ENCODE measurements at places on chromosomes 2 and 18.
A peak's percentile ranks its signal among the peaks of the same experiment; 100 is the strongest.

DNA sequence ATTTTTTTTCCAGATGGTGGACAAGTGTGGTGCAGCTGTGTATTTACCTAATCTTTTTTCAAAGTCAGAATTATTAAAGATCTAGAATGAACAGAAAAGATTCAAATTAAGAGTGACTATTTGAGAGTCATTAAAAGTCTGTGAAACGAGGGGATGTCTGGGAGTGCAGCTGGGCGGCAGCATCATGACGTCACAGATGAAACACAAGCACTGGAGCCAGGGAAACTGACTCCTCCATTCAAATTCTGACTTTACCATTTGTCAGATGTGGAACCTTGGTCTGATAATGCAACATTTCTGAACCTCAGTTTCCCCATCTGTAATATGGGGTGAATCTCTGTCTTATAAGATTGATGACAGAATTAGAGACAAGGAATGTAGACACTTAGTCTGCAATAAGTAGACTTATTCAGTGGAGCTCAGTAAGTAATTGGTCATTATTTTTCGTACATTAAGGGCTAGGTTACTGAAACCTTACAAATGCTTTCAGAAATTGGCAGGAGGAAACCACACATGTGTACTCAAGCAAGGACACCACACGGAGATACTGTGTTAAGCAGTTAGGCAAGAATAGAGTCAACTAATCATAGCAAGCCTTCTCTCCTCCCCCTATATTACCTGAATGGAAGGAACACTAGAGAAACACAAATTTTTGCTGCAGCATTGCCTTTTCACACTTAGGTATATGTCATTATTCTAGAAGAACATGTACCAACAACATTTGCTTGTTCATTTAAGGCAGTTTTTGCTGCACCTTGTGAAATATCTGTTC is 27.8 kb upstream of the CXXC1 start:
- DNase-seq = no peak

DNA sequence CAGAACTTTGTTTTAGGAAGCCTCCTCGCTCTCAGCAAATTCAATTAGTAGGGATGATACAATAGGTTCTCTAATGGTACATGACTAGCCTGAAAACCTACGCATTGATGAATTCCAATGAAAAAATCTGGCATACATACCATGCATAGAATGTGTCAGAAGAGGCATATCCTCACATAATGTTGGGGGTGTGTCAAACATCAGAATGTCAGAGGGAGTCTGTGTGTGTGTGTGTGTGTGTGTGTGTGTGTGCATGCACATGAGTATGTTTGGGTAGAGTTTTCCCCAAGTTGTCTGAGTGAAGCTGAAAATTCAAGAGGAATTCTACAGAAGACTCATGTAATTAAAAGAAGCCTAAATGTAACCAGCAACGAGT is 78.5 kb downstream of the FIGN start:
- DNase-seq = no peak

- DNase-seq = no peak
Observed at GRCh38 chr2:173086518-173087213, 11.0 kb downstream of the MAP3K20 start.

DNA sequence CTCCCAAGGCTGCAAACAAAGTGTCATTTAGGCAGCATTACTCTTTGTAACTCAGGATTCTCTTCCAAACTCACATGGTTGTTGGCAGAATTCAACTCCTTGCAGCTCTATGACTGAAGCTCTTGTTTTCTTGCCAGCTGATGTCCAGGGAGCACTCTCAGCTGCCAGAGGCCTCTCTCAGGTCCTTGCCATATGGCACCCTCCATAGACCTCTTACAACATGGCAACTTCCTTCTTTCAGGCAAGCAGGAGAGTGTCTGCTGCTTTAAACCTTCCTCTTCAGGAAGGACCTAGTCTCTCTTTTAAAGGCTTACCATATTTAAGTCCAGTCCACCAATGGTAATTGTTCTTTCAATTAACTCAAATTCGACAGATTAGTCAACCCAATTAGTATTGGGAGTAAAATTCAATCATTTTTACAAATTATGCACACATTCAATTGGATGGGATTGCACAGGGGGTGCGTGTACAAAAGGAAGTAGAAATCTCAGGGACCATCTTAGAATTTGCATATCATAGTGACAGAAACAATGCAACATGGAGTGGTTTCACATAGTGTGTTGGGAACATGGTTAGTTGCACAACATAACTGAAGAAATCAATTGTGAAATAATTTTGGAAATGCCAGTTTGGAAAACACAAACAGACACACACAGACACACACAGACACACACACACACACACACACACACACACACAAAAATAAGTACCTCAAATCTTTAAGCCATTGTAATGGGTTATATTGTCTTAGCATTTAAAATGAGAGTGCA is 893.5 kb upstream of the ZEB2 start:
- no peak for DNase-seq

DNA sequence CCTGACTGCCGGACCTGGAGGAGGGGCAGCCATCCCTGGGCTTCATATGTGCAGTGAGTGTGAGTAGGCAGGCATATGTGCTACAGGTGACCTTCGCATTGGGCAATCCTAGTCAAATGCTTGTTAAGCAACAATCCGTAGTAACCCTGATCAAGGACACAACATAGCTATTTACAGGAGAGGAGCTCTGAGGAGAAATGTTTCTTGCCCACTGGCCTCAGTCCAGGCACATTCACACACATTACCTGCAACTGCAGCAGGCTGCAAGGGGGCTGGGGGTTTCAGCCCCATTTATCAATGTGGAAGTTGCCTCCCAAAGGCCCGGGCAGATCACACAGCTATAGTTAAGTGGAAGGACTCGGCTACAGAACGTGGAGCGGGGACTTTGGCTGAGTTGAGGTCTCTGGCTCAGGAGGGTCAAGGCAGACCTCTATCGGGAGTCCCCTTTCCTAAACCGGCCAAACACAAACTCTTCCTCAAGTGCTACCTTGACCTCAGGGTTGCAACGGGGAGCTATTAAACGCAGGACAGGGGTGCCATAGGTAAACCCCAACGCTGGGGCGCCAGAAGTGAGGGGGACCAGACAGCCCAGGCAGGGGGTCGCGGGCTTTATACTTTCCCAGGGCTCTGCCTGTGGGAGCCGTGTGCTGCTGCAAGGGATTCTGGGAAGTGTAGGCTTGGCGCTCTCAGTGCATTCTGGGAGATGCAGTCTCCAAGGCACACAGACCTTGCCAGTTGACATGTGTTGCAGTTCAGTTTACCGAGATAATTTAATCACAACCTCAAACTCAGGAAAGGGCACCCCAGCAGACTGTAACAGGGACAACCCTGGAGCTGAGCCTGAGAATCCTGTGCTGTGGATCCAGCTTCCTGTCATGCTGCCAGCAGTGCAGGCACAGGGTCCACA is 9.4 kb downstream of the KHK start:
- DNase-seq = peak; percentile 46

DNA sequence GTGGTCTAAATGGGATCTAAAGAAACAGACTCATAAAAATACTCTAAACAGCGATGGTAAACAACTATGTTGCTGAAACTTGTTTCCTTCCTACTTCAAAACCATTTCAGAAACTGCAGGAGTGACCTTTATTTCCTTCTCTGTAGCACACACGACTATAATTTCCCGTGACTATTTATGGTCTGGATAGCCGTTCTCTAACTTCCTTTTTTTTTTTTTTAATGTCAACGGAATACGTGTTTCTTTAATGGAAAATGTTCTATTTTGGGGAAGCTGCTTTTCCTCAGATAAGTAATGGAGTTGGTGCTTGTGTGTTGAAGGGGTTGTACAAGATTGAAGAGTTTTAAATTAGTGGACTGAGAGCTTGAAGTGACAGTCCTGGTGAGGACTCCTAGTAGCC is 224.1 kb downstream of the PHLPP1 start:
- DNase-seq = no peak

GRCh38 chr18:73118121-73118816 is 250.5 kb upstream of the NETO1 start:
- no peak for DNase-seq

Data from SW480 (cell line).